Activated T-helper 17 cell treated with anti-CD3 and anti-CD28 coated beads, Interleukin-2, amount 50 U/mL, for 72 hours (primary cell): ENCODE measurements at places on chromosomes 4 and X. TPM values are rescaled to one million over a fixed set of nuclear protein-coding genes. Genes with fewer than 3 reads are reported as not detected.

DNA sequence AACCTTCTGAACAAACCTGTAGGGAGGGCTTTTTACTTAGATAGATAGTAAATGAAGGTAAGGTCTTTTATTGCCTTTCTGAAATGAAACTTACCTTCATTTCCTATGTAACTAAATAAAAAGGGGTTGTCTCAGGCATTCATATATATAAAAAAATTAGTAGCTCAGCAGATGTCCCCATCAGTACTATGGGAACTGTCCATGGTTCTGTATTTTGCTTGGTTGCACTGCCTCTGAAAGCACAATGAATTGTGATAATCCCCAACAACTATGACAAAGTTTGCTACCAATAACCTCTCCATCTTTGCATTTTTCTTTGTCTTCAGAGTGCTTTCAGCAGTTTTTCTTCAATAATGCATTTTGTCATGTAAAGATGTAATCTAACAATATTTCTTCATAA is 222.4 kb downstream of the SLIT2 start:
- no peak for ATAC-seq

The PLS3 gene
- 0.65 TPM for total RNA-seq

GRCh38 chrX:109857584-109858228 is 124.6 kb upstream of the ACSL4 start:
- no peak for ATAC-seq

DNA sequence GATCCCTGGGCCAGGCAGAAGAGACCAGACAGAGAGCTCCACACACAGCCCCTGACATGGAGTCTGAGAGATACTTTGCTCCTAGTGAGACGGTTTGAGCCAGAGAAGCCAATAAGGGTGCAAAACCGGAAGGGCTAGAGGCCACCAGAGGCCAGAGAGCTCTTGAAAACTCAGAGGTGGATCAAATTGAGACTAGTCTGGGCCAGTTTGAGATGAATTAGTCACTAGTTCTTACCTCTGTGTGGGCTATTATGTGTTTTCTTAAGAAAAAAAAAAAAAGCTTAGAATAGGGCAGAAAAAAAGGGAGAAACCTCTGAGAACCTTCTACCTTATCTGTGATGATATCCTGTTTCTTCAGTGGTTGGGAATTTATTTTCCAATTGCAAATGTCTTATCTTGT is 110.4 kb upstream of the EDNRA start:
- ATAC-seq, result no peak

The HPSE gene
- total RNA-seq, result 12.3 TPM

The GRID2 gene
- not detected for total RNA-seq

The TMSB15C gene
- 5.4 TPM for total RNA-seq

The BEX5 gene
- 3.4 TPM for total RNA-seq

The PDE5A gene
- 0.65 TPM for total RNA-seq

DNA sequence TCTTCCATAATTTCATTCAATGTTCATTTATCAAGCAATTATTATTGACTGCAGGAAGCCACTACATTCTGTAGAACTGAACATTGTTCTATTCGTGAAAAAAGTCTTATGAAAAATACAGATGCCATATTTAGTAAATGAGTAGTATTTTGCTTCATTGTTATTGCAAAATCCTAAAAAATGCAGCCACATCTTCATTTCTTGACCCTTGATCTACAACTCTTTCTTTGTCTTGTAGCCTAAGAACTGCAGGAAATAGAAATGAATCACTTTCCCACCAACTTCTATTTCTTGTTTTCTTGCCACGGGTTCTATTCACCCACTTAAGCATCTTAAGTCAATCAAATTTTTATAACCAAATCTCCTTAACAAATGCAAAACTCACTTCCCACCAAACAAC is 63.3 kb downstream of the KCNIP4 start:
- no peak for ATAC-seq
